Activated CD4-positive, alpha-beta memory T cell treated with anti-CD3 and anti-CD28 coated beads, Interleukin-2, amount 10 ng/mL, durations not matched to agents 7 days and 5 days (primary cell): ENCODE measurements at places on chromosomes 7 and 10. TPM values are rescaled to one million over a fixed set of nuclear protein-coding genes. Genes with fewer than 3 reads are reported as not detected.

DNA sequence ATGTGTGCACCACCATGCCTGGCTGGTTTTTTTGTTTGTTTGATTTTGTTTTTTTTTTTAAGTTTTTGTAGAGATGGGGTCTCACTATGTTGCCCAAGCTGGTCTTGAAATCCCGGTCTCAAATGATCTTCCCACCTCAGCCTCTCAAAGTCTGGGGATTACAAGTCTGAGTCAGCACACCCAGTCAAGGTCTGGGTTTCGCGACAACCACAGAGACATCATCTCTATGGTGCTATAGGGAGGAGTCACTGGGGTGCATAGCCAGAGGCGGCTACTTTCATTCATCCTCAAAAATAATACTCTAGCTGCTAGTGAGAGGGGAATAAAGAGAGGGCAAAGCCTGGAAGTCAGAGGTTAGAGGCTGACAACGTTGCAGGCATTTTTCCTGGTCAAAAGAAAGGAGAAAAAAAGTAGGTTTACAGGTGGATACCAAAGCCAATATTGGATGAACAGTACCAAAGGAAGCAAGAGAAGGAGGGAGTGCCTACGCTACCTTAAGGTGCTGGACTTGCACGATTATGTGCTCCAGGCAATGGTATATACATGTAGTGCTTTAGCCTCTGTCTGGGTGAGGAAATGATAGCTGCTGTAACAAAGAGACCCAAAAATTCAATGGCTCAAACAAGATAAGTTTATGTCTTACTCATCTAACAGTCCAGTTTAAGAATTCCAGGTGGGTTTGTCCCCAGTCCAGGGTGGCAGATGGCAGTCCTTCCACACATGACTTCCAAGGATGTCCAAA lies 178.3 kb downstream of the SKIDA1 start:
- DNase-seq = no peak

GRCh38 chr7:26477381-26477990 lies 185.8 kb downstream of the SNX10 start:
- no peak for DNase-seq

GRCh38 chr10:64286533-64286932 lies 765.3 kb downstream of the REEP3 start:
- no peak for DNase-seq

DNA sequence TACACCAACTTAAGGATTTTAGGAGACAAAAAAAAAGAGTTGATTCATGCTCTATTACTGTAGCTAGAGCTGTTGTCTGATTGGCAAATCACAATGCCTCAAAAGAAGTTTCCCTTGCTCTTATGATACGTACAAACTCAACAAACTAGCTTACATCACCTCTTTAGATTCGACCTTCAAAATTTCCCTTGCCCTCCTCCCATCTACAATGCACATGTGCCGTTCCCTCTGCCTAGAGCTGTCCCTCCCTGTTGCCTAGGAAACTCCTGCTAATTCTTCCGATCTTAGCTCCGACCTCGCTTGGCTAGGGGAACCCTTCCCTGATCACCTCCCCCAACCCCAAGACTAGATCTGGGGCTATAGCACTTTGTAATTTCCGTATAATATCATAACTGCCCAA lies 55.4 kb downstream of the MAP3K8 start:
- DNase-seq = no peak

ABLIM1 gene
- total RNA-seq = 91.5 TPM
